Effector memory CD8-positive, alpha-beta T cell (primary cell): ENCODE measurements at places on chromosomes 12 and 14.

- DNase-seq = no peak
- no peaks in the 10 kb centered on the region for H3K27me3 ChIP-seq
- no peak overlapping the region for H3K27ac ChIP-seq
- H3K4me1 ChIP-seq = peaks cover 9% of the 10 kb centered on the region
Measured at GRCh38 chr12:66767536-66767935, 88.7 kb upstream of the GRIP1 start.

GRCh38 chr12:1579651-1580435 lies 14.5 kb downstream of the FBXL14 start:
- DNase-seq = no peak
- H3K4me3 ChIP-seq = no peak overlapping the region
- H3K36me3 ChIP-seq = peaks cover 5% of the 10 kb centered on the region
- H3K27ac ChIP-seq = no peak overlapping the region
- no peaks in the 10 kb centered on the region for H3K27me3 ChIP-seq
- peaks cover 6% of the 10 kb centered on the region for H3K4me1 ChIP-seq

- H3K4me1 ChIP-seq = no peaks in the 10 kb centered on the region
- H3K4me3 ChIP-seq = no peak overlapping the region
- DNase-seq = no peak
- H3K27ac ChIP-seq = no peak overlapping the region
- H3K36me3 ChIP-seq = peaks cover 3% of the 10 kb centered on the region
Measured at GRCh38 chr12:120932058-120932457, 27.9 kb upstream of the SPPL3 start.

GRCh38 chr14:58749066-58749669 lies 111.4 kb downstream of the DACT1 start:
- H3K4me3 ChIP-seq = no peak overlapping the region
- H3K4me1 ChIP-seq = no peaks in the 10 kb centered on the region
- DNase-seq = no peak
- H3K27me3 ChIP-seq = no peaks in the 10 kb centered on the region

DNA sequence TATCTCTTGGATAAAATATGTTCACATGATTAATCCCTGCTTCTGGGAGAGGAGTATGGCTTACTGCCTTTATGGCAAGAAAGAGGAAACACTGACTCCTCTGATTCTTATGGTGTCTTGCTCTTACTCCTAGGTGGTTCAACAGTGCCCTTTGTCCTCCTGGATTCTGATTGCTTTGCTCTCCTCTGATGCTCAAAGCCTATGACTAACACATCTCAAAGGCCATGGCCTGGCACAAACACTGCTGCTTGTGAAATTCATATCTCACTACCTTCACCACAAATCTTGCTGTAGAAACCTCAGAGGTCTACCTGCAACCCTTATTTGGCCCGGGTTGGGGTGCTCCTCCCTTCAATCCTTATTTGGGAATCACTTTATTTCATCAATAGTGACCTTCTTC lies 217.2 kb downstream of the C12orf50 start:
- no peaks in the 10 kb centered on the region for H3K36me3 ChIP-seq
- H3K4me1 ChIP-seq = no peaks in the 10 kb centered on the region
- no peak for DNase-seq
- H3K4me3 ChIP-seq = no peak overlapping the region
- no peaks in the 10 kb centered on the region for H3K27me3 ChIP-seq

DNA sequence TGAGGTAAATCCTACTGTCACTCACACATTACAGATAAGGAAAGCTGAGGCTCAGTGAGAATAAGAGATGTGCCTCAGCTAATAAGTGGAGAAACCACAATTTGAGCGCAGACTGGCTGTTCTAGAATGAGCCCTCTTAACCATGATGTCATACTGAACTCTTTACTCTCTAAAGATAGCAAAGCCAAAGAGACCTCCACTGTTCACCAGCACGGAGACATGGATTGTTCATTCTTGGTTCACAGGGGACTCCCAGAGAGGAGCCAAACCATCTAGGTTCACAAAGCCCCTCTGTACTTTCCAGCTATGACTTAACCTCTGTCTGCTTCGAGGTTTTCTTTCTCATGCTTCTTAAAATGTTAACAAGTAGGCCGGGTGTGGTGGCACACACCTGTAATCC lies 32.7 kb upstream of the YARS2 start:
- peaks cover 3% of the 10 kb centered on the region for H3K36me3 ChIP-seq
- DNase-seq = no peak
- H3K27me3 ChIP-seq = peaks cover 14% of the 10 kb centered on the region
- no peak overlapping the region for H3K4me3 ChIP-seq
- H3K4me1 ChIP-seq = no peaks in the 10 kb centered on the region
- H3K27ac ChIP-seq = no peak overlapping the region

- no peaks in the 10 kb centered on the region for H3K27me3 ChIP-seq
- H3K27ac ChIP-seq = peak overlapping the region; percentile 92
- peak overlapping the region; percentile 81 for H3K4me3 ChIP-seq
- DNase-seq = peak; percentile 17
- no peaks in the 10 kb centered on the region for H3K36me3 ChIP-seq
Measured at GRCh38 chr12:68236421-68237059, 10.9 kb upstream of the IL26 start.

- H3K36me3 ChIP-seq = peaks cover 46% of the 10 kb centered on the region
- peak overlapping the region; percentile 76 for H3K27ac ChIP-seq
- H3K4me1 ChIP-seq = peaks cover 8% of the 10 kb centered on the region
Measured at GRCh38 chr14:63383776-63384367, 65.1 kb upstream of the GPHB5 start.

GRCh38 chr12:110739894-110740293 lies 2.8 kb downstream of the PPP1CC start:
- H3K4me1 ChIP-seq = peaks cover 42% of the 10 kb centered on the region
- DNase-seq = no peak
- H3K4me3 ChIP-seq = peak overlapping the region; percentile 99
- H3K27ac ChIP-seq = peak overlapping the region; percentile 98

DNA sequence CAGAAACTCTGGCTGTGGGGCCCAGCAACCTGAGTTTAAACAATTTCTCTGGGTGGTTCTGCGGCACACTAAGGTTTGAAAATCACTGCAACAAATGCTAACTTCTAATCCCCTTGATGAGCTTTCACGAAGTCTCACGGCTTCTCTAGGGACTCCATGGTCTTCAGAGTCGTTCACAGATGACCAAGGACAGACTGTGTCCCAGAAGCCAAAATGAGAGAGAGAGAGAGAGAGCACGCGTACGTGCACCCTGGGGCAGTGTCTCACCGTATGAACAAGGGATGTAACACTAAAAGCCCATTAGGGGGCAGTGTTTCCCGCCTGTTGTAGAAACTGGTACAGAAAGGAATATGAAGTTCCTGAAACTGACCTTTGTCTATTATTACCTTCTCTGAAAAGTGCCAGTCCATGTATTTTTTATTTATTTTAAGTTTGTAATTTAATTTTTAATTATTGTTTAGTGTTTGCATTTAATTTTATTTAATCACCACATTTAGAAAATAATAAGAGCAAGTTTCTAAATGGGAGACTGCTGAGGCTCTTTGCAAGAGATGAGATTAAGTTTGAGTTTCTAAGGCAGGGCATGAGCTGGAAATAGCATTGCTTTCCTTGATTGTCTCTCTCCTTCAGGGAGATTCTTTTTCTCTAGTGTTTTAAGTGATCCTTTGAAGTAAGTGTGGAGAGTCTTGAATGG lies 3.4 kb downstream of the APOLD1 start:
- H3K4me3 ChIP-seq = peak overlapping the region; percentile 85
- H3K4me1 ChIP-seq = peaks cover 7% of the 10 kb centered on the region
- H3K27me3 ChIP-seq = no peaks in the 10 kb centered on the region
- H3K36me3 ChIP-seq = peaks cover 8% of the 10 kb centered on the region
- H3K27ac ChIP-seq = peak overlapping the region; percentile 86

- H3K36me3 ChIP-seq = no peaks in the 10 kb centered on the region
- no peak overlapping the region for H3K4me3 ChIP-seq
Measured at GRCh38 chr14:33781236-33781635, 169.6 kb downstream of the EGLN3 start.

DNA sequence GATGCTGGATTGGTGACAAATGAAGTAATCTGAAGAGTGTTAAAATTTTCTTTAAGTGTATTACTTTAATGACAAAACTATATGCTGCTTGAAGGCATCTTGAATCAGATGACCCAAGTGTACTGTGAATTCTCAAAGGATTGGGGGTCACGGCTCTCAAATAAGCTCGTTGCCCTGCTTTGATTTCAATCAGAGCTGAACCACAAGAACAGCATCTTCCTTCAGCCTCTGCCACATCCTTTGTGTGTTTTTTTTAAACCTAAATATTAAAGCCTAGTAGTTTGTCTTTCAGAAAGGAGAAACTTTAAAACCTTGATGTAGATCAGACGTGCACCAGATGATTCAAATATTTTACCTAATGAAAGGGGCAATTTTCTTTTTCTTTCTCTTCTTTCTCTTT lies 11.7 kb downstream of the ELK3 start:
- H3K36me3 ChIP-seq = peaks cover 43% of the 10 kb centered on the region
- H3K27ac ChIP-seq = no peak overlapping the region
- DNase-seq = no peak
- H3K4me3 ChIP-seq = peak overlapping the region; percentile 70
- no peaks in the 10 kb centered on the region for H3K27me3 ChIP-seq

DNA sequence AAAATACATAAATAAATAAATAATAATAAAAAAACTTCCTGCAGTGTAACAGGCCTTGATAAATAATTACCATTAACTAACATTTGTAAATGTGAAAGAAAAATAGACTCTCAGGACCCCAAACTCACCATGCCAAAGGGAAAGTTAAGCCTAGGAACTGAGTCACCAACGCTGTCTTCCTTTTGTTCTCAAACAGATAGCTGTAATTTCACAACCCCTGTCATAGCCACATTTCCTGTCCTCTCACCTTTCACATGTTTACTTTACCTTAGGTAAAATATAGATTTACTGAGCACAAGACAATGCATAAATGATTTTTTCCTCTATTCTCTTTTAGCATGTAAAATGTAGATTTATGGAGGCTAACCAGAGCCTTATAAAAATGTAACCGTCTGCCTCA lies 35.9 kb upstream of the CHST11 start:
- peaks cover 5% of the 10 kb centered on the region for H3K4me1 ChIP-seq
- no peak overlapping the region for H3K27ac ChIP-seq
- no peak overlapping the region for H3K4me3 ChIP-seq
- no peaks in the 10 kb centered on the region for H3K27me3 ChIP-seq
- no peaks in the 10 kb centered on the region for H3K36me3 ChIP-seq
- no peak for DNase-seq

DNA sequence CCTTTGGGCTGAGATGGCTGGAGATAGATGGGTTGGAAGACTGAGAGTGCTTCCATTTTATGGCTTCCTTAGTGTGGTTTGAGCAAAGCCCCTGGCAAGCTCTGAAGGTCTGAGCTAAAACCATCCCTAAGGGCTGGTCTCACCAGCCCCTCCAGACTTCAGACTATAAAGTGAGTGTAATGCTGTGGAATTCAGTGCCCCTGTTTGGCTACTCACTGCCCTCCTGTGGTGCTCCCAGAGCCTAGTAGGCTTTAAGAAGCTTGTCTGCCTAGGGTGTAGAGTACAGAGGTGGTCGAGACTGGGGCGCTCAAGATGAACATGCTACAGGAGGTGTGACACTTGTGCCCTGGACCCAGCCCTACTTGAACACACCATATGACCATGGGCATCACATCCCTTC lies 246.7 kb upstream of the FKBP4 start:
- DNase-seq = no peak
- no peaks in the 10 kb centered on the region for H3K36me3 ChIP-seq
- peaks cover 30% of the 10 kb centered on the region for H3K27me3 ChIP-seq
- H3K4me3 ChIP-seq = no peak overlapping the region

DNA sequence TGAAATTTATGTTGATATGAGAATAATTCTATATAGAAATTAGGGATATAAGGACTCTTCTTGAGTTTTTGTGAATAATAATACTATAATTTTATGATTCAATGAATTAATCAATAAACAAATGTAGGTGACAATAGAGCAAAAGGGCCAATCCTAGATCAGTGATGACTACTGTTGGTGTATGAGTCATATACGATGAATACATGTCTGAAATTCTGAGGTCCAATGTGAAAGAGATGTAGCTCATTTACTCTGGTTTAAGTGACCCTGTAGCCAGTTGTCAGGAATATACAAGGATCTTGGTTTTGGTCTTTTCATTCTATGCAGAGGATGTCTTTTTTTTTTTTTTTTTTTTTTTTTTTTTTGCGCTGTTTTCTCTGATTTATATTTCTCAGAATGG lies 72.1 kb upstream of the RTL1 start:
- no peak overlapping the region for H3K4me3 ChIP-seq
- peaks cover 18% of the 10 kb centered on the region for H3K27me3 ChIP-seq
- no peak for DNase-seq
- no peak overlapping the region for H3K27ac ChIP-seq
- no peaks in the 10 kb centered on the region for H3K4me1 ChIP-seq
- H3K36me3 ChIP-seq = no peaks in the 10 kb centered on the region

- H3K36me3 ChIP-seq = no peaks in the 10 kb centered on the region
- H3K27me3 ChIP-seq = peaks cover 18% of the 10 kb centered on the region
- H3K4me1 ChIP-seq = peaks cover 5% of the 10 kb centered on the region
Measured at GRCh38 chr12:39272871-39273655, 169.9 kb downstream of the KIF21A start.

- no peaks in the 10 kb centered on the region for H3K4me1 ChIP-seq
- no peak overlapping the region for H3K4me3 ChIP-seq
- no peak overlapping the region for H3K27ac ChIP-seq
- H3K36me3 ChIP-seq = peaks cover 2% of the 10 kb centered on the region
Measured at GRCh38 chr12:120750806-120751205, 25.2 kb downstream of the ACADS start.

DNA sequence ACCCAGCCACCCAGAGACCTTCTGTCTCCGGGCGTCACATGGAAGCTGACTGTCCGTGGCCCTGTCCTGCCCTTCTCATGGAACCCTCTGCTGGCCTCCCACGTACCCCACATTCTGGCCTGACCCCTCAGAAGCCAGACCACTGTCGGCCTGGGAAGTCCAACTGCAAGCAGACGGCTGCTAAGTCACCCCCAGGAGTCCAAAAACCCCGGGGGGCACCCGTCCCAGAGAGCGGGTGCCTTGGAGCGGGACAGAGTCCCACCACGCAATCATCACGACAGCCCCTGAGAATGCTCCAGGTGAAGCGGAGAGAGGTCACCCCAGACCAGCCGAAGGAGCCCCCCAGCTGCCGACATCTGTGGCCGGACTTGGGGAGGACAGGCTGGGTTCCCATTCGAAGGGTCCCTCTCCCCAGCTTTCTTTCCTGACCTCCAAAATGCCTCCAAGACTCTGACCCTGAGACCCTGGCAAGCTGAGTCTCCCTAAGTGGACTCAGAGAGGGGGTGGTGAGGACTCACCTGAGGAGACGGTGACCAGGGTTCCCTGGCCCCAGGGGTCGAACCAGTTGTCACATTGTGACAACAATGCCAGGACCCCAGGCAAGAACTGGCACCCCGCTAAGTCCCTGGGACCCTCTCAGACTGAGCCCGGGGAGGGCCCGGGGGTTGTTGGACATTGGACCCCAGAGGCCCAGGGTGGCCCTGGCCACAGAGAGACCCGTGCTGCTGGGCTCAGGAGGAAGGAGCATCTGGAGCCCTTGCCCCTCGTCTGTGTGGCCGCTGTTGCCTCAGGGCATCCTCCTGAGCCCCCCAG lies 337.1 kb downstream of the TMEM121 start:
- peaks cover 22% of the 10 kb centered on the region for H3K4me1 ChIP-seq
- peaks cover 10% of the 10 kb centered on the region for H3K27me3 ChIP-seq
- H3K4me3 ChIP-seq = peak overlapping the region; percentile 19
- peaks cover 23% of the 10 kb centered on the region for H3K36me3 ChIP-seq
- DNase-seq = no peak

GRCh38 chr12:122072031-122072970 lies 6.3 kb upstream of the MLXIP start:
- no peaks in the 10 kb centered on the region for H3K36me3 ChIP-seq
- H3K4me1 ChIP-seq = peaks cover 9% of the 10 kb centered on the region
- H3K4me3 ChIP-seq = no peak overlapping the region
- no peak overlapping the region for H3K27ac ChIP-seq
